A549 treated with ZK216348 at 1 μM for 4 hours (cell line): ENCODE measurements at places on chromosomes 16 and 17. TPM values are rescaled to one million over a fixed set of nuclear protein-coding genes. Genes with fewer than 3 reads are reported as not detected.

Gene C17orf113
- total RNA-seq, result 0.40 to 1.2 TPM (median 0.76 TPM) in 5 replicates

Gene SDK2
- total RNA-seq, result 0.62 to 1.3 TPM (median 0.86 TPM) in 5 replicates

Gene SOX15
- total RNA-seq, result 0.22 to 0.34 TPM (median 0.30 TPM) in 5 replicates

Gene KRT36
- not detected in 5 replicates for total RNA-seq

Gene NPIPA3
- total RNA-seq, result 1.3 to 2.3 TPM (median 1.8 TPM) in 5 replicates

Gene KRTAP2-2
- total RNA-seq, result not detected in 5 replicates

Gene MEIOB
- total RNA-seq, result 1.5 to 2.0 TPM (median 1.5 TPM) in 5 replicates

Gene CCL5
- total RNA-seq, result 1.0 to 2.3 TPM (median 1.5 TPM) in 5 replicates

Gene TLCD1
- 31.0 to 54.2 TPM (median 46.9 TPM) in 5 replicates for total RNA-seq

Gene CDRT4
- total RNA-seq, result 0.49 to 0.95 TPM (median 0.58 TPM) in 4 of 5 replicates, not detected in the other

Gene TLCD2
- total RNA-seq, result 1.3 to 2.0 TPM (median 1.6 TPM) in 5 replicates

Gene PIGQ
- total RNA-seq, result 18.4 to 44.1 TPM (median 36.7 TPM) in 5 replicates

Gene E2F4
- 64.0 to 101 TPM (median 98.3 TPM) in 5 replicates for total RNA-seq

Gene PPY
- not detected in 5 replicates for total RNA-seq

Gene MYBBP1A
- 74.9 to 120 TPM (median 113 TPM) in 5 replicates for total RNA-seq

Gene OTOP2
- 0.06 to 0.14 TPM in 2 of 5 replicates, not detected in the others for total RNA-seq

Gene TPSD1
- not detected in 5 replicates for total RNA-seq

Gene SOST
- not detected in 5 replicates for total RNA-seq

Gene CDK12
- total RNA-seq, result 28.6 to 43.7 TPM (median 35.8 TPM) in 5 replicates

Gene MT3
- total RNA-seq, result 0.64 to 0.68 TPM in 2 of 5 replicates, not detected in the others

Gene HOXB9
- total RNA-seq, result 7.3 to 8.2 TPM (median 7.8 TPM) in 5 replicates

Gene ABCA9
- total RNA-seq, result not detected in 5 replicates

Gene CDRT15
- not detected in 5 replicates for total RNA-seq

Gene SERPINF2
- 1.7 to 3.1 TPM (median 2.3 TPM) in 5 replicates for total RNA-seq

Gene PRAC2
- not detected in 5 replicates for total RNA-seq

Gene CDK5R1
- 3.6 to 4.2 TPM (median 3.8 TPM) in 5 replicates for total RNA-seq

Gene GSG1L
- total RNA-seq, result not detected in 5 replicates

Gene ORC6
- 42.4 to 48.6 TPM (median 45.3 TPM) in 5 replicates for total RNA-seq

Gene RNF112
- 0.32 to 0.98 TPM (median 0.51 TPM) in 5 replicates for total RNA-seq

Gene CDR2L
- 41.1 to 73.3 TPM (median 64.5 TPM) in 5 replicates for total RNA-seq

Gene SMIM36
- not detected in 5 replicates for total RNA-seq

Gene NR1D1
- 8.8 to 11.3 TPM (median 10.3 TPM) in 5 replicates for total RNA-seq

Gene CCT6B
- 0.91 to 1.5 TPM (median 1.3 TPM) in 5 replicates for total RNA-seq

Gene CALB2
- total RNA-seq, result 4.7 to 7.1 TPM (median 5.1 TPM) in 5 replicates

Gene CTRB2
- not detected in 5 replicates for total RNA-seq

Gene MPO
- total RNA-seq, result not detected in 5 replicates
